ENCODE measurements at places on chromosomes 13 and 19. TPM values are rescaled to one million over a fixed set of nuclear protein-coding genes. Genes with fewer than 3 reads are reported as not detected.

DNA sequence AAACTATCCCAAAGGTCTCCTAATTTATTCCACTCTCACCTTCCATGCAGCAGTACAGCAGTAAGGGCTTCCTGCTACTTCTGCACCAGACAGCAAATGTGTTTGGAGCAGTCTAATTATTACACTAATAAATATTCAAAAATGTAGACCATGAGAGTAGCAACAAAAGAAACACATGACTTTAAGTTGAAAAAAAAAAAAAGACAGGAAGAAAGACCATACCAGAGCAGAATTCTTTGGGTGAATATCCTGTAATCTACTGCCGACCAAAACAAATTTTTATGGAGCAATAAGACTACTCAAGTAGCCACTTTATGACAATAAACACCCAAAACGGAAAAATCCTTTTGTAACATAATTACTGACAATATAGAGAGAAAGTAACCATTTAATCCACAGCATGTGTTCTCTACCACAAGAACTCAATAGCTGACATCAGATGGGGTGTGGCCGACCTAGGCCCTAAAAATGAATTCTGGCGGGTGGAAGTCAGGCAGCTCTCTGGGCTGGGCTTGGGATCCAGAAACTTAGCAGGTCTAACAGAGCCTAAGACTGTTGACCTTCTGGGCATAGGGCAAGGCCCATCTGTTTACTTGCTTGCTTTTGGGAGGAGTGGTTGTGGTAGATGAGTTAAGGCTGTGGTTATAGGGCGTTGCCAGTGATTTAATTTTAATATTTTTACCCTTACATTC lies 4.6 kb downstream of the KLF12 start:
- no peak for ATAC-seq

DNA sequence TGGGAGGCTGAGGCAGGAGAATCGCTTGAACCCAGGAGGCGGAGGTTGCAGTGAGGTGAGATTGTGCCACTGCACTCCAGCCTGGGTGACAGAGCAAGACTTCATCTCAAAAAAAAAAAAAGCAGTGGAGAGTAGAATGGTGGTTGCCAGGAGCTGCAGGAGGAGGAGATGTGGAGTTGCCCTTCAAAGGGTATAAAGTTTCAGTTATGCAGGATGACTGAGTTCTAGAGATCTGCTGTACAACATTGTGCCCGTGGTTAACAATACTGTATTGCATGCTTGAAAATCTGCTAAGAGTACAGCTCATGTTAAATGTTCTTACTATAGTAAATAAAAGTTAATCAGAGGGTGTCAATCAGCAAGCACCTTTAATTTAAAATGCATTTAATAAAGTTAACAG lies 28.4 kb upstream of the LATS2 start:
- ATAC-seq: no peak

Gene GZMM
- 0.87 TPM for total RNA-seq

- no peak for ATAC-seq
Observed at GRCh38 chr13:108049211-108049610, 166.1 kb downstream of the LIG4 start.

Gene ONECUT3
- 0.50 TPM for total RNA-seq

Gene SH2D3A
- total RNA-seq: 0.38 TPM

GRCh38 chr13:109243311-109243951 lies 543.0 kb downstream of the IRS2 start:
- peak; percentile 84 for ATAC-seq

Gene RASGRP4
- 0.38 TPM for total RNA-seq

DNA sequence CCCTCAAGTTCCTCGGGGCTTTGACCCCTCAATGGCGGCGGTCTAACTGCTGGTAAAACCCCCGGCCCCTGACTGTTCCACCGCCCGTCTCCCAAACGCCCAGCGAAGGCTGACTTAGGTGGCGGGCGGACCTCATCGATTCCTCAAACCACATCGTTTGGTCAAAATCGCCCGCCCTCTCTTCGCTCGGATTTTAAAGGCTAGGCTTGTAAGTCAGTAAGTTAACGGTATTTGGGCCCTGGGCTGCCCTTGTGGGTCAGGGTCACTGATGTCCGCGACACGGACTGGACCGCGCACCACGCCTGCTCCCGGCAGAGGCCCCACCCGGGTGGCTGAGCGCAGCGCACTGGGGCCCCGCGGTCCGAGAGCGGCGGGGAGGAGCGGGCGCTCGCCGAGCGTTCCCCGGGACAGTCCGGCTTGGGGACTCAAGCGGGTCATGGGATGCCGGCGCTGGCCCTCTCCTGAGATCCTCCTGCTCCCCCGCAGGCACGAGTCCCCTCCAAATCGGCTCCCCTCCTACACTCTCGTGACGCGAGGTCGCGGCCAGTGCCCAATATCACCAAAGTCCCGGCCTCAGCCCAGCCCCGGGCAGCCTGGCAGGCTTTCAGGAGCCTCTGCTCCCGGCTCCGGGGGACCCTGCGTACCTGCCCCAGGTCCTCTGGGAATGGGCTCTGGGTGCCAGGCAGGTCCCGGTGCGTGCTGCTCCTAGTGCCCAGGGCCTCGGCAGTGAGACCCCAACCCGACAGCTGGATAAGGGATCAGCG lies 1.0 kb downstream of the FLT1 start:
- peak; percentile 35 for ATAC-seq

Gene PGLYRP2
- 0.14 TPM for total RNA-seq

Gene PRSS57
- total RNA-seq: not detected

- no peak for ATAC-seq
Observed at GRCh38 chr13:63605962-63606361, 2190.3 kb upstream of the PCDH20 start.

DNA sequence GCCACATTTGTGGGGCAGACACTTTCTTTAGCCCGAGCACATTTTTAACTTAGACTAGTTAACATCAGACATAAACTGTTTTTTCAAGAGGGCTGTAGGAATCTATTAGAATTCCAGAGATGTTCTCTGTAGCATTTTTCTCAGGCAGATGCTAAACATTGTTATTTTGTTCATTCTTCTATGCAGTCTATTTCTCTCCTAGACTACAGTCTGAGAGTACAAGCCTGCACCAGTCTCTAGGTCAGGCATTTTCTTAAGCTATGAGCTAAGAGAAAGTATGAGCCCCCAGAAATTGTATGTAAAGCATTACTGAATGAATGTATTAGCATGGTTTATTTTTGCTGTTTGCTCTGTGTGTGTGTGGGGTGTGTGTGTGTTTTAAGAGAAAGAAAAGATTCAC lies 923 bp upstream of the C13orf42 start:
- ATAC-seq: no peak

DNA sequence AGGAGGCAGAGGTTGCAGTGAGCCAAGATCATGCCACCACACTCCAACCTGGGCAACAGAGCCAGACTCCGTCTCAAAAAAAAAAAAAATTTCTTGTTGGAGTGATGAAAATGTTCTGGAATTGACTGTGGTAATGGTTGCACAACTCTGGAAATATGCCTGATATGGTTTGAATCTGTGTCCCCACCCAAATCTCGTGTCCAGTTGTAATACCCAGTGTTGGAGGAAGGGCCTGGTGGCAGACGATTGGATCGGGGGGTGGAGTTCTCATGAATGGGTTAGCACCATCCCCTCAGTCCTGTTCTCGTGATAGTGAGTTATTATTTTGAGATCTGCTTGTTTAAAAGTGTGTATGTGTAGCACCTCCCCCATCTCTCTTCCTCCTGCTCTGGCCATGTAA lies 41.1 kb upstream of the MAP3K10 start:
- peak; percentile 6 for ATAC-seq

Gene DMKN
- 4.3 TPM for total RNA-seq

GRCh38 chr13:39119422-39119821 lies 81.2 kb downstream of the NHLRC3 start:
- ATAC-seq: no peak

Gene KLK2
- total RNA-seq: 1.1 TPM

DNA sequence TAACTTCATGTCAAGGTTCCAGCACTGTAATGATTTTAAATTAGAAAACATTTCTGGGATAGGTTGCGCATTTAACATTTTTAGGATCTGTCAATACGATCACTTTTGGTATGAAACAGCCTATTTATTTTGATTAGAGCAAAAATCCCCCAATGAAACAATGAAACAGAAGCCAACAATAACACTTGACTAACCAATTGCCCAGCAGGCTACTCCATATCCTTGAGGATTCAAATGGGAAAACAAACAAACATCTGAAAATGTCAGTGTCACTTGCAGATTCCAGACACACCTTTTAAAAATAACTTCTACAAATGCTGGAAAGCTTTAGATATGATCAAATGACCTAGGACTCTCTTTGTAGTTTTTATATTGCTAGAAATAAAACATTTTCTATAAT lies 1412.5 kb upstream of the PRR20A start:
- no peak for ATAC-seq

DNA sequence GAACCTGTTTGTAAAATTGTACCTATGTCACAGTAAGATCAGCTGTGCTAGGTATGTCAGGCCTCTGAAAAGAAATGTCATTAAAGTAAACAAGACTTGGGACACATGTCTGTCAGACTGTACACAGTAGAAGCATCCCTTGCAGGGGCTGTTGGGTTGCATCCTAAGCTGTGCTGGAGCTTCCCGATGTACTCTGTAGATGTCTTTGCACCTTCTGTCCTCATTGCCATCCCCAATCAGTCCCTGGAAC lies 48.7 kb upstream of the GPR183 start:
- ATAC-seq: no peak

DNA sequence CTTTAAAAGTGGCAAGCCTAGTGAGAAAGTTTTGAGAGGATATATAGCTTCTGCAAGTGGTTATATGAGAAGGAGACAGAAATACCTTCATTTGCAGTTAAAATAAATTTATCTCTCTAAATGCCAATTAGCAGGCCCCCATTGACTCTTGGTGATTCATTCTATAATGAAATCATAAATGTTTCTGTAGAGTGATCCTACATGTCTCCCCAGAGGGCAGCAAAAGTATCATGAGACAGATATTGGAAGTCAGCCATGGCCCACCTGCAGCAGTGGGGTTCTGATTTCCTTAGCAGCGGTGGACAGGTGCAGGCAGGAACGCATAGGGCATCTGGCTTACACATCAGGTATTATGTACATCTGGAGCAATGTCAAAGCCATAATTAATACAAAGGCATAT lies 385.4 kb upstream of the SLC10A2 start:
- no peak for ATAC-seq

DNA sequence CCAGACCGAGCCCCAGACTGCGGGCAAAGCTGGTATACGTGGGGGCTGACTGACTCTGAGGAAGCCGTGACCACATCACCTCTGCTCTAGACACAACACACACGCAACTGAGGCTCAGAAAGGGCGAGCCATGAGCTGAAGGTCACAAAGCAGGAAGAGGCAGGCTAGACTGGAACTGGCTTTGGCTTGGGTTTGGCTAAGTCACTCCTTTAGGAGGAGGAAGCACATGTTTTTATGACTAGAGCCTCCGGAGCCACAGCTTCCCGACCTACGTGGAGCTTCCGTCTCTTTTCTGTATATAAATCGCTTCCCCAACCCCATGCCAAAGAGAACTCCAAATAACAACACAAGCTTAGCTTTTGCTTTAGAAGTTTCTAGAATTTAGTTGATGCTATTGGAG lies 48.0 kb downstream of the RFX2 start:
- ATAC-seq: no peak

Gene ZNF45
- 11.7 TPM for total RNA-seq

- ATAC-seq: no peak
Observed at GRCh38 chr13:50284540-50284939, 269.3 kb downstream of the KCNRG start.

Gene RGL3
- 0.60 TPM for total RNA-seq

Gene ZNF229
- not detected for total RNA-seq

Gene RHPN2
- total RNA-seq: 9.5 TPM

Gene MIR17HG
- 7.2 TPM for total RNA-seq

DNA sequence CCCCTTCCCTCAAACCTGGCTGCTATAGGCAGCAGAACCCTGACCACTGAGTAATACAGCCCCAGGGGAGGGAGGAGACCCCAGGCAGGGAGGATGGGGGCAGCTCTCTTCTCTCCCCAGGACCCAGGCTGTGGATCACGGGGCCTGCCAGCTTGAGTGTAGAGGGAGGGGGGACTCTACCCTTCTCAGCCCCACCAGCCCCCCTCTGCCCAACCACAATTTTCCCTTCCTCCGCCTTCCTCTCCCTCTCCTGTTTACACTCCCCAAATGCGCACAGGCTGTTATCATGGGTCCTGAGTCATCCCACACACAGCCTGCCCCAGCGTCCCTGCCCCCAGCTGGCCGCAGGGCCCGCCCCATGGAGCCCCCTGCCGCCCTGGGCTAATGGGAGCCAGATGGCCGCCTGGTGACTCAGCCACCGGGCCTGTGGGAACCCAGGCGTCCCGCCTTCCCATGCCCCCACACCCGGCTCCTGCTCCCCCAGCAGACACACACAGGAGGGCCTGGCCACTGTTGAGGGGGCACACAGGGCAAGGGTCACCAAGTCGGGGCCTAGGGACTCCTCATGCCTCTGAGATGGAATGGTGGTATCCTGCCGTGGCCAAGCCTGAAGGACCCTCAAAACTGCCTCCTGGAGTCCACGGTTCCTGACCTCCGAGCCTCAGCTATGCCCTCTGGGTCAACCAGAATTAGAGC lies 13.6 kb downstream of the CCDC97 start:
- peak; percentile 71 for ATAC-seq

Gene ZNF729
- total RNA-seq: not detected

Gene TEX101
- not detected for total RNA-seq

Gene DIAPH3
- 0.25 TPM for total RNA-seq

DNA sequence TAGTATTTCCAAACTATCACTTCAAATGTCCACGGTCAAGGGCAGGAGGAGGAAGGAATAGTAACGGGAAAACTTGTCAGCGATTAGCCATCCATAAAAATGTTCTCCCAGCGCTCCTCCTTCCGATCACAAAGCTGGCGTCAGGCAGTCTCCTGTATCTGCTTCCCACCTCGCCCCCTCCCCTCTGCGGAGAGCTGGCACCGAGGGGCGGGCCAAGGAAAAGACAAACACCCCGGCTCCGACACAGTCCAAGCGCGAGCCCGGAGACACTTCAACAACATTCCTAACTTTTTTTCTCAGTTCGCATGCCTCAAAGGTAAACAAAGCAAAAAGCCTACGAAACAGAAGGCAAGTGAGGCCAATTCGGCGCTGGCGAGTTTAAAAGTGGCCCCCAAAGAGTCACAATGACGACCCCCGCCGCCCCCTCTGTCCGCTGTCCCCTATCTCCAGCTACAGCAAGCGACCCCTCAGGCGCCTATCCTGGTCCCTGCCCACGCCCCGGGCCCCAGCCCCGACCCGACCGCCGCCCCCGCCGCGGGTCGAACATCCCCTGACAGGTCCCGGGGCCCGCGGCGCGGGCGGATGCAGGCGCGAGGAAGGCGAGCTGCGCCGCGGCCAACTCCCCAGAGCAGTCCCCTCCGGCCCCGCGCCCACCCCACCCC lies 736 bp downstream of the SMAD9 start:
- peak; percentile 60 for ATAC-seq

GRCh38 chr19:56692206-56692895 lies 20.8 kb upstream of the ZNF835 start:
- ATAC-seq: peak; percentile 100

- peak; percentile 63 for ATAC-seq
Observed at GRCh38 chr19:12749938-12750521, 1.6 kb upstream of the BEST2 start.

Measured in motor neuron (in vitro differentiated cells).